ENCODE measurements at places on chromosomes 16 and 17. TPM values are rescaled to one million over a fixed set of nuclear protein-coding genes. Genes with fewer than 3 reads are reported as not detected.

Gene CDRT15
- not detected for total RNA-seq

Gene ABCC11
- total RNA-seq = not detected

Gene WFDC1
- total RNA-seq = 0.47 TPM

Gene HES7
- not detected for total RNA-seq

Gene CES1
- total RNA-seq = 2.0 TPM

Gene ADAM11
- 1.4 TPM for total RNA-seq

Gene KRTAP3-1
- not detected for total RNA-seq

Gene SCN4A
- not detected for total RNA-seq

Gene KCNJ12
- under 0.01 TPM for total RNA-seq

Gene MAPT
- total RNA-seq = 0.15 TPM

Gene KCNH4
- 0.12 TPM for total RNA-seq

Gene MLST8
- total RNA-seq = 16.5 TPM

Gene TPSG1
- not detected for total RNA-seq

Gene PRKCB
- total RNA-seq = 1.4 TPM

Gene SLC13A2
- not detected for total RNA-seq

Gene KRT31
- total RNA-seq = not detected

Gene GPRC5C
- total RNA-seq = 9.7 TPM

Gene TNFRSF13B
- not detected for total RNA-seq

Gene TEKT1
- total RNA-seq = not detected

Gene CCDC78
- 0.98 TPM for total RNA-seq

Gene PDK2
- total RNA-seq = 18.3 TPM

Gene CCL14
- total RNA-seq = not detected

Gene SERPINF2
- total RNA-seq = not detected

Gene MPP2
- 3.0 TPM for total RNA-seq

Gene PIK3R6
- not detected for total RNA-seq

Gene XAF1
- 59.9 TPM for total RNA-seq

Gene ADCY7
- 46.2 TPM for total RNA-seq

Gene MARVELD3
- not detected for total RNA-seq

Gene GPS2
- 21.7 TPM for total RNA-seq

Gene SKAP1
- total RNA-seq = not detected

Gene CMTM2
- total RNA-seq = not detected

Gene EMC8
- total RNA-seq = 29.8 TPM

Gene INCA1
- total RNA-seq = 1.1 TPM

Gene UNC13D
- total RNA-seq = 0.82 TPM
